ENCODE measurements at places on chromosomes 5 and 9.
A peak's percentile ranks its signal among the peaks of the same experiment; 100 is the strongest.

- no peak for DNase-seq
These were observed 1387.2 kb upstream of the ACO1 start for GRCh38 chr9:30997291-30997690.

- peak; percentile 1 for DNase-seq
These were observed 150.5 kb downstream of the YTHDC2 start for GRCh38 chr5:113663879-113664541.

GRCh38 chr9:127877566-127877998, at the start of gene AK1:
Gene AK1 (minus strand): TSS chr9:127877675. CDS start chr9:127874617, 3,058 bp downstream.
- no peak for DNase-seq

- peak; percentile 27 for DNase-seq
These were observed 26.1 kb downstream of the CHD1 start for GRCh38 chr5:98902733-98903132.

DNA sequence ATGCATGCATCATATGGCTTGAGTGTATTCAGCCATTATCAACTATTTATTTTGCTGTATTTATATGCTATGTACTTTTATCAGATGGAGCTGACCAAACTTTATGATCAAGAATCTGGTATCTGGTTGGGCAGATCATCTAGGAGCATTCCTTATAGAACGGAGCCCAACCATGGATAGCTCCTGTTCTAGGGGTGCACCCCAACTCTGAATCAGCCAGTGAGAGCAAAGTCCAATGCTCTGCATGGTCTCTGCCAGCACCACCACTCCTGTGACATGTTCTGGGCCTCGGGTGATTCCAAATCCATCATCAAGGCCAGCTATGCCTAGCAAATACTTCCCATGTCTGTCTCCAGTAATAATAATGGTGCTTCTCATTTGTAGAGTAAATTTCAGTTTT, 517.5 kb downstream of the AGTPBP1 start:
- DNase-seq, result no peak

GRCh38 chr5:150809363-150809762, 30.8 kb downstream of the SMIM3 start:
- no peak for DNase-seq

GRCh38 chr9:136512651-136513071, 29.8 kb upstream of the SEC16A start:
- DNase-seq, result no peak

- DNase-seq, result no peak
These were observed 355.7 kb downstream of the IZUMO3 start for GRCh38 chr9:24189986-24190385.

DNA sequence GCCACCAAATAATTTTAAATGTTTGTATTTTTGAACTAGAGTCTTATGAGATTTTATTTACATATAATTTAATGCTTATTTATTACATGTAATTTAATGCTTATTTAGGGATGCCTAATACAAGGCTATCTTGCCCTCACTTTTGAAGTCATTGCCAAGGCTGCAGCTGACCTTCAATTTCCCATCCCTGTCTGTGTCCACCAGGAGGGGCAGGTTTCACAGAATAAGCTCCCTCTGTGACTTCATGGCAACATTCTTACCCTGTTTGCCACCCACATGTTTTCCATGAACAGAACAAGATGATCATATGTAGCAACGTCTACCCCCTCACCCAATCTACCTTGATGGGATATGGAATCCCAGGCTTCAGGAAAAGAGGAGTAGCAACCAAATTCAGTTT, 27.0 kb downstream of the C5 start:
- no peak for DNase-seq

DNA sequence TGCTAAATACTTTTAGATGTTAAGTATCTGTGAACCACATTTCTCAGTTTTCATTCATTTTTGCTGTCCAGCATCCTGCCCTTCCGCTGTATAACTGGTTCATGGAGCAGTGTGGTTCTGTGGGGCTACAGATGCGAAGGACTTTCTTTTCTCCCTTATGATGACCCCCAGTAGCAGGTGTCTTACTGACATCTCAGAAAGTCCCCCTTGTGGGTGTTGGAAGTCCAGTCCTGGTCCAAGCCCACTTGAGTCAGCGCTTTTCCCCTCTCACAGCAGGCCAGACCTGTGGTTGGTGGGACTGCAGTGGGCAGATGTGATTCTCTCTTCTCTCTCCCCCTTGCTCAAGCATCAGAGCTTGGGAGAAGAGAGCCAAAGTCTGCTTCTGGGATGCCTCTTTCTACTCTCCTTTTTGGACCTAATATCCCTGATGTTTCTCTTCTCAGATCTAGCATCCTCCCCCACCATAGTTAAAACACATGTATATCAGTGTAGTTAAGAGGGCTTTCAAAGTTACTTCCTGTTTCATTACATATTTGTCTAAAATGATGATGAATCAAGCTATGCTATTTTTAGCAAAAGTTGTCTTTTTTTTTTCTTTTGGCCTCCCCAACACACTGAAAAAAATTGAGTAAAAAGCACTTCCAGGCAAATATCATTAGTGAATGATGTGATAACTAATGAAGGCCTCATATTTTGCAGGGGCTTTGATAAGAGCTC, 119.5 kb upstream of the ZNF618 start:
- DNase-seq, result no peak

GRCh38 chr9:78406146-78406545, 109.2 kb downstream of the PSAT1 start:
- DNase-seq, result peak; percentile 3

DNA sequence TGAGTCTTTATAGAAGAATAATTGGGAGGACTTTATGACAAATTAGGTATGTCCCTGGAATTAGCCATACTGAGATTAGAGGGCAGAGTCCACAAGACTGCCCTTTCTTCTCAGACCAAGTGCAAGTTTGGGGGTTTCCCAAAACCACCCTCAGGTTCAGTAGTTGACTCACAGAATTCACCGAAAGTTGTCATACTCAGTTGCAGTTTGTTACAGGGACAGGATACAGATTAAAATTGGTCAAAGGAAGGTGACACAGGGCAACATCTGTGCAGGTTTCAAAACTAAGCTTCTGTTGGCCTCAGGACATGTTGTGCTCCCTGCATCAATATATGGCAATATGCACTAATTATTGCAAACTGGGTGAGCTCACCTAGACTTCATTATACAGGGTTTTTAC, 3.8 kb downstream of the RANBP17 start:
- no peak for DNase-seq

- no peak for DNase-seq
These were observed 1.1 kb downstream of the C9 start for GRCh38 chr5:39363217-39363616.

DNA sequence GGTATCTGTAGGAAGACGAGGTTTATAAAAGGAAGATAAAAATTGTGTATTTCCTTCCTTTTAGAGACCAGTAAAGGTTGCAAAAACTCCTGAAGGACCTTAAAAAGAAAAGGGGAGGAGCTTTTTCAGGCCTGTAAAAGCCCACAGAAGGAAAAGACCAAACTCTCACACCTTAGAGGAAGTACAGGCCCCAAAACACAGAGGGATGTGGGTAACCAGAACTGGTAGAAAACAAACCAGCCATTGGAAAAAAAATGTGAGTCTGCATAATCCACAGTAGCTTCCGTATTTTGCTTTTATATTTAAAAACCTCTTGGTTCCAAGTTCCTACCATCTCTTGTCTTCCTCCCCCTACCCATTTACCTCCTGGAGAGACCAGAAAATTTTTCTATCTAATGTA, 8.5 kb downstream of the GIN1 start:
- DNase-seq, result no peak

DNA sequence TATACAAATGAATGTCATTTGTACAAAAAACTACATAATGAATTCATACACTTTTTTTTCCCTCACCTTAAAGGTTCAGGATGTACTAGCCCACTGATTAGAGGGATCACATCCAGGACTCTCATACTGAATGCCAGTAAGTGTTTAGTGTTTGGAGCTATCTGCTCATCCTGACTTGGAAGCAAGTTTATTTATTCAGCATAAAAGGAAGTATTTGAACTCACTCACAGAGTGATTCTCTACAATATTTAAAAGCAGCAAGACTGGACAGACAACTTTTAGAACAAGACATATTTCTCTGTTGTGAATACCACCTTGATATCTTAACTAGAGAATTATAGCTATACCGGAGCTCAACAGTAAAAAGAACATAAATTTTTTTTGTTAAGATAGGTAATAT, 14.8 kb upstream of the IQGAP2 start:
- DNase-seq, result no peak

DNA sequence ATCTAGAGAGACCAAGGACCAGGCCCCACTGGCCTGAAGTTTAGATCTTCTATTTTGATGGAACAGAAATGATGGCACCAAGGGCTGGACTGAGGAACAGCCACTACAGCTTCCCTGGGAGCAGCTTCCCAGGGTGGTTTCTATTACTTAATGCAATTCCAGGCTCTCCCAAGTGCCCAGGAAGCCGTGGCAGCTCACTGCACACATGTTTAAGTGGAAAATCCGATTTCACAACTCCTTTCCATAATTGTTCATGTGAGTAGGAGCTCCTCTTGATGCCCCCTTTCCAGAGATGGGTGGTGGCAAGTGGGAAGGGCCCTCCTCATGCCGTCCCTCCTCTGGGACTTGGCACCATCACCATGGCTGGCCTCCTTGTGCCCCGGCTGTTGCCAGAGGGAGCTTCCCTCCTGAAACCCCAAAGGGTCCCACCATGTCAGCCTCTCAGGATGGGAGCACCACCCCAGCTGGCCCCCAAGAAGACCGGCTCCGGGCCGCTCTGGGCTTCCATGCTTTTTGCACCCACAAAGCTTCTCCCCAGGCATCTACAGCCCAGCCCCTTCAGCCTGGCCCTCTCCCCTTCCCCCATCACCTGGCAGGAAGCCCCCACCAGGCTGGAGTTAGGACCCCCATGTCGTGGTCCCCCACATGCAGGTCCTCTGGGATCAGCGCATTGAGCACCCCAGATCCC, 9.1 kb upstream of the UBAC1 start:
- DNase-seq, result no peak

DNA sequence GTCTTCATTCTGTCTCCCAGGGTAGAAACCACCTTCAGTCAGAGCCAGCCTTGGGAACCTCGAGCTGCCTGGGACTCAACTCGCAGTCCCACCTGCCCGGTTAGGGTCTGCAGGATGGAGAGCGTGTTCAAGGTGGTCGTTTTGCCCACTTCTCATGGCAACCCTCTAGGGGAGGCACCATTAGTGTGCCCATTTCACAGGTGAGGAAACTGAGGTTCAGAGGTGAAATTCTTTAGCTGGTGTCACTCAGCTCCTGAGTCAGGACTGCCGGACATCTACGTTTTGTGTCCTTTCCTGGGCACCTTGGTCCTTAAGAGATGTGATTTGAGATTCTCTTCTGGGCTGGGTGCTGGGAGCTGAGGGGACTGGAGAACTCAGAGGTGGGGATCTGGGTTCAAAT, 30.0 kb downstream of the DAB2IP start:
- no peak for DNase-seq

GRCh38 chr9:127290561-127291065, 26.0 kb downstream of the GARNL3 start:
- DNase-seq, result no peak

DNA sequence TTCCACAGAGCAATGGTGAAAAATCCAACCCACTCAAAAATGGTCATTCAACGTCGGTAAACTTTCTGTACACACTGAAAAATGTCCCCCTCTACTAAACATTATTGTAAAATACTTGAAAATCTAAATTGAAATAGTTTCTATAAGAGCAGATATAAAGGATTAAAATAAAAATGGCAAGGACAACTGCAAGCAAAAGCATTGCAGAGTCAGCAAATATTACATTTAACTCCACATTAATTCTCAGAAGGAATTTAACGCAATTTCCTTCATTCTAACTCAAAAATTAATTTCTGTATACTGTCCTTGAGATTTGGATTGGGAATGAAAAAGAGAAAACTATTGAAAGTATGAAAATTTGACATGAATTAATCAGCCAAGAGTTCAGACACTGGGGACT, 64.4 kb upstream of the SSBP2 start:
- no peak for DNase-seq

DNA sequence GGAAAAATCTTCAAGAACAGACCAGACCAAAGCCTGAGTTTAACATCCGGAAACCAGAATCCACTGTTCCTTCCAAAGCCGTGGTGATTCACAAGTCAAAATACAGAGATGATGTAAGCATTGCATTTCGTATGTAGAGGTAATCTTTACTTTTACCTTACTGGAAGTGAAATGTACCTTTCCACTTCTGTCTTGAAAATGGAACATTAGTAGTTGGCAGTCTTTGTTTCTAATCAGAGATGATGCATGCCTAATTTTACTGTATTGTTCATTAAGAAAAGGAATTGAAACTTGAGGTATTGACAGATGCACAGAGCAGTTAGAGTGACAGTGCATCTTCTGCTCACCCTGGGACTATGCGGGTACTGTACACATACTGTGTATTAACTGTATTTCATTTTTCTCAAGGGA, 34.6 kb downstream of the HABP4 start:
- no peak for DNase-seq

DNA sequence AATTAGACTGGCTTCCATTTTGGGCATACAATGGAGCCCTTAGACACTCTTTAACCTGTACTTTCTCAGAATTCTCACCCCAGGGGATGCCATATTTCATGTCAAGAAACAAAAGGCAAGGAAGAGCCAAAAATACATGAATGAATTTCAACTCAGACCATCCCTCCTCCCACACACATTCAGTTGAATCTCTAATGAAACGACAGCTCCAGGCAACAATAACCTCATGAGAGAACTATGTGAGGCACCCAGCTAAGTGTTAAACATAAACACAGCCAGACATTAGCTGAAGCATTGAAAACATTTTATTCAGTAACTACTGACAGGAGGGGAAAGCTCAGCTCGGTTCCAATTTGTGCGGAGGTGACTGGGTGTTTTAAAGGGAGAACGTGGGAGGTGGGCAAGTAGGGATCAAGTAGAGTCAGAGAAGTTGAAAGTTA, 1359.1 kb upstream of the CDH9 start:
- no peak for DNase-seq

DNA sequence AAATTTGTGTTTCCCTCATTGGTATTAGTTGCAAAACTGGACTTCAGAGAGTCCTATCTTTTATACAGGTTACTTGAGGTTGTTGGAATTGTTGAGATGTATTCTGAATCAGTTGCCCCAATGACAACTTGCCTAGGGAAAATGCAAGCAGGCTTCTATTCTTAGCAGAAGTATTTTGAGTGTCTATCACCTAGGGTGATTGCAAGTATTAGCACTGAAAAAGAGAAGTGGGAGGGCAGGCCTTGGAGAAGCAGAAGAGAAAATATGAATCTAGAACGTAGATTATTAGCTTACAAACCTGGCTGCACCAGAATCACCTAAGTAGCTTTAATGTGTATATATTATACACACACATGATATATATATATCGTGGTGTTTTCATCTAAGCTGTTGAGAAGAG, 43.2 kb downstream of the ADAMTS12 start:
- no peak for DNase-seq

DNA sequence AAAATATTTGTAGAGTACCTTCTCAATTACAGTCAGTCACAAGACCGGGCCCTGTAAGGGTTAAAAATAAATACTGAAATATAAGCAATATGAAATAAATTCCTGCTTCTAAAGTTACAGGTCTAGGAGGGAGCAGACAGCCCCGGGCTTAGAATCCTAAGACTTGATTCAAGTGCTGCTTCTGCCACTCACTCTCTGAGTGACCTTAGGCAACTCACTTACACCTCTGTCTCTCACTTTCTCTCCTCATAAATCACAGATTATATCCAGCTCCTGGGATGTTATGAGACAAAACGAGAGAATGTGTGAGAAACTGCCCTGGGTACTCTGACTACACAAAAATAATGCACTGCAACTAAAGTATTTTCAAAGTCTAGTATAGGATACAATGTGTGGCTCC, 101.9 kb downstream of the PDE4D start:
- no peak for DNase-seq

GRCh38 chr5:127236254-127236653, 54.3 kb upstream of the MEGF10 start:
- no peak for DNase-seq

Measured in stromal cell of bone marrow (primary cell).